CD4-positive, alpha-beta T cell (primary cell): ENCODE measurements at places on chromosomes 16 and 17.
A peak's percentile ranks its signal among the peaks of the same experiment; 100 is the strongest.

DNA sequence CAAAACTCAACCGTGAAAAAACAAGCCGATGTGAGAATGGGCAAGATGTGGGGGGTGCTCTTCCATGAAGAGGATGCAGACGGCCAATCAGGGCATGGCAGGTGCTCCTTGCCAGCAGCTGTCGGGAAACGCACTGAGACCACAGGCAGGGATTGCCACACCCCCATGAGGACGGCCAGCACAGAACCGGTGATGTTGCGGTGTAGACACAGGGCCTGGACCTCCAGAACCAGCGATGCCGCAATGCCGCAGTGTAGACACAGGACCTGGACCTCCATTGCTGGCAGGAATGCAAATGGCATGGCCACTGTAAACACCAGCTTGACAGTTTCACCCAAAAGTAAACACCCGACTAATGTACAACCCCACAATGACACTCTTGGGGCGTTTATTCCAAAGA, 164.9 kb downstream of the BANP start:
- DNase-seq, result no peak

DNA sequence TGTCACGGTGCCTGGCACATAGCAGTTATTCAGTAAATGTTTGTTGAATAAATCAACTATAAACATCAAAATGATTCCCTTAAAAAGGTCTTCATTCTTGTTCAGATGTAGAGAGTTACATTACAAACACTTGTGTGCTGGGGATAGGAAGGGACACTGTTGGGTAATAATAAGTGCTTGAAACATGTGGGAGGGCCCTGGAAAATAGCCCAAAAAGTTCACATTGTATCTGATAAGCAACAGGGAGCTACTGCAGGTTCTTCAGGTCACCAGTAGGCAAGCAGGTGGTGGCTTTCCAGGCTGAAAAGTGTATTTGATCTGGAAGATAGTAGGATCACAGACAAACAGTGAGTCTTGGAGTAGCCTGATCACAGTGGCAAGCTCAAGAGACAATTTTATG, 19.0 kb upstream of the ZNF652 start:
- no peak for DNase-seq

DNA sequence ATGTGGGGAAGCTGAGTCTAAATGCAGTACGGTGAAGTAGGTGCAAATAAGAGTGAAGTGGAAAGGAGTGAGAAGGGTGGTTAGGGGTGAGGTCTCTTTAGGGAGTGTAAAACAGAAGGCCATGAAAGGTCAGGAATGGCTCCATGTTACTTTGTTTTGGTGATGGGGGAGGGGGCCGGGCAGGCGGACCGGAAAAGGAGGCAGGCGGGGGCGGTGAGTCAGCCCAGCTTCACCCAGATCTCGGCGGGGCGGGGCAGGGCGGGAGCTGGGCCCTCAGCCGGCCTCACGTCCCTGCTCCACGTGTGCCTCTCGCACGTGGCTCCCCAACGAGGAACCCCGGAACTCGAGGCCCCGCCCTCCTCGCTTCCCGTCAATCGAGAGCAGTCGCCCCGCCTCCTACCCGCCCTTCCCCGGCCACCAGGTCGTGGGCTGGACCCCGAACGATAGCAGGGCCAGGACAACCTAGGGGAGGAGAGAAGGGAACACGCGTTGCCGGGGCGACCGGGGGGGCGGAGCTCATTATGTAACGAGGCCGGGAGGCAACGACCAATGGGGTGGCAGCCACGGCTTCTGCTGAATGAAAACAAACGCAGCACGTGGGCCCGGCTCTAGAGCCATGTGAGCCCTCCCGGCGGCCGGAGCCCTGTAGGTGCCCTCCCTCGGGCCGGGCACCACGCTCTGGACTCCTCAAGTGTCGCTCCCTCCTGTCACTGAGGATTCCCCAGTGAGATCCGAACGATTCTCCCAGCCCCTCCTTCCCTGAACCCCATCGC, 1.4 kb downstream of the NR1D1 start:
- DNase-seq, result peak; percentile 99

DNA sequence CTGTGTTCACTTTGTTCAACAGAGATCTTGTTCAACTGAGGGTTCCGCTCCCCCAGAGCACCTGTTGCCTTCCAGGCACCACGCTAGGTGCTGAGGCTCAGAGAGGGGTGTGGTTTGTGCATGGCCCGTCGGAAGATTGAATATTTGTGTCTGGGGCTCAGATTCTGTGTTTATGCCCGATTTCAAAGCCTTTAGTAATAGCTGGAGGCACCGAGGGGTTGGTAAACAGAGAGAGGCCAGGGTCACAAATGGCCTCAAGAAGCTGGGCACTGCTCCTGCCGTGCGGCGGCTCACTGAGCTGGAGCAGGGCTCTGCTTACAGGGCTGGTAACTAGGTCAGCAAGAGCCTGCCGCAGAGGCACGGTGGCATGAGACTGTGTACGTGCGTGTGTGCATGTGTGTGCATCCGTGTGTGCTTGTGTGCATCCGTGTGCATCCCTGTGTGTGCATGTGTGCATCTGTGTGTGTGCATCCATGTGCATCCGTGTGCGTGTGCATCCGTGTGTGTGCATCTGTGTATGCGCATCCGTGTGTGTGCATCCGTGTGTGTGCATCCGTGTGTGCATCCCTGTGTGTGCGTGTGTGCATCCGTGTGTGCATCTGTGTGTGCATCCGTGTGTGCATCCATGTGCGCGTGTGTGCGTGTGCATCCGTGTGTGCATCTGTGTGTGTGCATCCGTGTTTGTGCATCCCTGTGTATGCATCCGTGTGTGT, 5.4 kb downstream of the ITGAE start:
- DNase-seq, result no peak

- DNase-seq, result no peak
These were observed 182.0 kb downstream of the SEC14L1 start for GRCh38 chr17:77322514-77323412.

- no peak for DNase-seq
These were observed 2402.8 kb downstream of the TP53TG3F start for GRCh38 chr16:35862242-35862641.

GRCh38 chr17:45114117-45114932, 18.0 kb downstream of the PLCD3 start:
- DNase-seq, result no peak

- DNase-seq, result no peak
These were observed 110.6 kb upstream of the PLCG2 start for GRCh38 chr16:81668243-81669097.

DNA sequence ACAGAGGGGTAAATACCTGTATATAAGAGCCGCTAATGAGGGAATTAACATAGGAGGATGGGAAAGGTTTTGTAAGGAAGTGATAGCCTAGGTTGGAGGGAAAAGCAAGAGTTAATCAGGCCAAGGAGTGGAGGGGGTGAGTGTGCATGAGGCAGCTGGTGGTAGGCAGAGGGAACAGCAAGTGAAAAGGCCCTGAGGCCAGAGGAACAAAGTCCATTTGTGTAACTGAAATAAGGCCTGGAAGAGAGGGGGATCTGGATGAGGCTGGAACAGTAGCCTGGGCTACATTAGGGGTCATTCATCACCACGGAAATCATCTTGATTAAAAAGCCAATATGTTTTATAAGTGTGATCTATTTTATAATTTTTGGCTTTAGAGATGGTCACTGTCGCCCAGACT, 45.7 kb downstream of the FZD2 start:
- no peak for DNase-seq

- peak; percentile 59 for DNase-seq
These were observed 26.5 kb upstream of the NF1 start for GRCh38 chr17:31068291-31068690.

DNA sequence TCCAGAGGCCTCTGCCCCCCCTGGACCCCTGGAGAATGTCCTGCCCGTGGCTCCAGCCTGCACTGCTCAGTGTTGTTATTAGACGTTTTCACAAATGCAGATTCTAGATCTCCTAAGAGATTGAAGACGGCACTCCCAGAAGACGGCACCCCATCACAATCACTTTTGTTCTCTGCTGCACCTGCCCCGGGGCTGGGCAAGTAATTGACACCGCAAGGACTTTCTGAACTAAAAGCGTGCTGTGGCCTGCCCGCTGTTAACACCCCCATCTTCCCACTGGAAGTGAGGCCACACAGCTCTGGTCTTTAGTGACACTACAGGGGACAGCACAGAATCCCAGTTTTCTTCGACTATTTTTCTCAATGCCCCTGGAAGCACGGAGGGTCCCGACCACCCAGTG, 256.9 kb downstream of the ENGASE start:
- DNase-seq, result no peak

- no peak for DNase-seq
These were observed 68.6 kb downstream of the SEC14L1 start for GRCh38 chr17:77209330-77209748.

DNA sequence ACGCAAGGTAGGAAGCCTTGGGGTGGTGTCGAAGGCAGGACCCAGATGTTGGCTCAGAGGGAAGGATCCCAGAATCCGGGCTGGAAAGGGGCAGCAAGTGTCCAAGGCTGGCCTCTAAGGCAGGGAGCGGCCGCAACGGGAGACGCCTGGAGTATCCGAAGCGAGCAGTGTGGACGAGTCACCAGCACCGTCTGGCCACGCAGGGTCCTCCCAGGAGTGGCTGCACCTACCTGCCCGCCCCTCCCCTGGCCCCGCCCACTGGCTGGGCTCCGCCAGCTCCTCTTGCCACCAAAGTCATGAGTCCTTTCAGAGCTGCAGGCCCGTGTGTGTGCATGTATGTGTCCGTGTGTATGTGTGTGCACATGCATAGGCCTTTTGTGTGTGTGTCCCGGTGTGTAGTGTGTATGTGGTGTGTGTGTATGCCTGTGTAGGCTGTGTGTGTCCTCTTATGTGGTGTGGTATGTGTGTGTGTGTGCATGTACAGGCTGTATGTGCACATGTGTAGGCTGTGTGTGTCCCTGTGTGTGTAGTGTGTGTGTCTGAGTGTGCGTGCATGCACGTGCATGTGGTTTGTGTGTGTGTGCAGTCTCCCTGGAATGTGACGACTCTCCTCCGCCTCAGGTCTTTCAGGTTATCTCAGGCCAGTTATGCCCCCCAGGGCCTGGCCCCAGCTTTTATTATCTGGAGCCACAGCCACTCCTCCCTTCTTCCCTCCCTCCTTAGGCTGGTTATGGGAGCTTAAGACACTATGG, at the start of gene PRSS8:
Gene PRSS8 (minus strand): TSS at position 193 of the 752 bp plus-strand sequence. CDS start 229 bp downstream, outside the sequence.
- DNase-seq, result no peak

- DNase-seq, result no peak
These were observed 7.7 kb downstream of the FBXL20 start for GRCh38 chr17:39393736-39394135.

DNA sequence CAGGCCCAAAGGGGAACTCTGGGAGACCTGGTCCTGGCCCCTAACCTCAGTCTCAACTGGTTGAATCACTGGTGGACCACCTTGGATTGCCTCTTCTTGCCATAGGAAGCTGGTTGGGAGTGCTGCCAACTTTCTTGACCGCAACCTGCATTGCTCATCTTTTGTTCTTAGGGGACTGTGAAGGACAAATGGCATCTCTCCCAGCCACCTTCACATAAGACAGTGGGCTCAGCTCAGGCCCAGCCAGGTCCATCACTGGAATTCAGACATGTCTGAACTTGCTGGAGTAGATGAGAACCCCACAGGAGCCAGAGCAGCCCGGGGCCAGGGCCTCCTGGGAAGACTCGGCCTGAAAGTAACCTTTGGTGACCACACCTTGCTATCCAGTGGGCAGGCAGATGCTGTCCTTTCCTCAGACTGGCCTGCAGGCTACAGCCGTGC, 18.8 kb downstream of the ADORA2B start:
- no peak for DNase-seq

- DNase-seq, result no peak
These were observed 83.5 kb downstream of the CDYL2 start for GRCh38 chr16:80720804-80721371.

- no peak for DNase-seq
These were observed 223.5 kb upstream of the N4BP1 start for GRCh38 chr16:48833461-48833860.

- DNase-seq, result no peak
These were observed 42.1 kb downstream of the SLC6A2 start for GRCh38 chr16:55697867-55698266.

DNA sequence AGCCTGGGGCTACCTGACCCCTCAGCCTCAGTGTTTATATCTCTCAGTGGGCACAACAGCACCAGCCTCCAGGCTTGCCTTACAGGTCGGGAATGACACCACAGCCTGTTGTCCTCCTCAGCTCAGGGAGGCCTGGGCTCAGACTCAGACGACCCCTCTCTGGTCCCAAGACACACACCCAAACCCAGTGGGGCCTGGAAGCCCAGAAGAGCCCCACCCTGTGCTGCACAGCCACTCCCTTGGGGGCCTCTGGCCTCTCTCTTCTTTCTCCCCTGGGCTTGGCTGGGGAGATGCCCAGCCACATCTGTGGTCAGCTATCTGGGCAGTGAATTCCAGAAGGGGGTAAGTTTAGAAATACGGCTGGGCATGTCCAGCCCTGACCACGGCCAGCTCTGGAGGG, 2.4 kb downstream of the NATD1 start:
- no peak for DNase-seq

- DNase-seq, result no peak
These were observed 34.5 kb upstream of the CLEC18B start for GRCh38 chr16:74455619-74456289.
